CD4-positive, alpha-beta memory T cell (primary cell): ENCODE measurements at places on chromosomes 12 and 14. TPM values are rescaled to one million over a fixed set of nuclear protein-coding genes. Genes with fewer than 3 reads are reported as not detected.

DNA sequence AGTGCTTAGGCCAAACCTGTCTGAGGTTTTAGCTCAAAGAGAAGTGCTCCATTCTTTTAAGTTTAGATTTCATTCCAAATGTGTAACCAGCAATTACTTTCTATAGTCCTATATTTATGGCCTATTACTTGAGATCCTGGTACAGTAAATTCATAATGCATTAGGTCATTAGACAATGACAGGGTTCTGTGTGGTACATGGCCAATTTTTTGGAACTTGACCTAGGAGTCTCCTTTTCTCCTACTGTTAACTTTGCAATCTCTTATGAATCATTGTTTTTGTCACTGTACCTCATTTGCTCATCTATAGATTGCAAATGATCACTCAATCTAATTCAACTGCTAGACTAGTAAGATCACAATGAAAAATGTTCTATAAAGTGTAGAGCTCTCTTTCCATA, 136.7 kb downstream of the PDE3A start:
- no peak overlapping the region for H3K27ac ChIP-seq
- no peaks in the 10 kb centered on the region for H3K36me3 ChIP-seq
- no peaks in the 10 kb centered on the region for H3K27me3 ChIP-seq
- DNase-seq: no peak

- H3K27ac ChIP-seq: no peak overlapping the region
- H3K36me3 ChIP-seq: no peaks in the 10 kb centered on the region
- DNase-seq: no peak
- H3K27me3 ChIP-seq: no peaks in the 10 kb centered on the region
These were observed 174.0 kb upstream of the ARHGAP5 start for GRCh38 chr14:31902945-31903646.

DNA sequence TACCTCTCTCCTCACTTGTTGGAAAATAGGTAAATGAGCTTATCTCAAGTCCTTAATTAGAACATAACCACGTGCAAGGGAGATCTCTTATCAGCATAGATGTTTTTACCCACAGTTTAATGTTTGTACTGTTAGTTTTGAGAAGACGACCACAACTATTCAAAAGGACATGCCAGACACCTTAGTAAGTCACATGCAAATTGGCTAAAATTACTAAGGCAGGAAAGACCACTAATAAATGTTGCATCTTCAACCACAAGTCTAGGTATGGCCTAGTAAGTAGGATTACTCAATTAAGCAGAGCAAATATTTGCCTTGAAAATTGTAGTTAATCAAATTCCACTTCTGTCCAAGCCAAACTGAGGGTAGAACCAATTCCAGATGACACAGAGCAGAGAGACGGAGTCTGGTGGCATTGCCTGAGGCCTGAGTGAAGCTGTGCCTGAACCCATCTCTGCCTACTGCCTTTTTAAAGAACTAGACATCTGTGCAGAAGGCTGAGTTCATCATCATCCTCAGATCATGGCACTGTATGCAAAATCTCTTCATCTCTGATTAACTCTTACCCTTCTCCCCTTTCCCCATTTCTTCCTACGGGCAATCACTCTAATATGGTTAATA, 29.7 kb upstream of the CHST11 start:
- H3K4me3 ChIP-seq: no peak overlapping the region
- H3K36me3 ChIP-seq: no peaks in the 10 kb centered on the region
- no peak for DNase-seq
- H3K27ac ChIP-seq: no peak overlapping the region

- no peaks in the 10 kb centered on the region for H3K36me3 ChIP-seq
- H3K27me3 ChIP-seq: no peaks in the 10 kb centered on the region
- H3K4me1 ChIP-seq: no peaks in the 10 kb centered on the region
These were observed 3.9 kb downstream of the PLD4 start for GRCh38 chr14:104928391-104929133.

ASPG gene
- total RNA-seq: not detected

DNA sequence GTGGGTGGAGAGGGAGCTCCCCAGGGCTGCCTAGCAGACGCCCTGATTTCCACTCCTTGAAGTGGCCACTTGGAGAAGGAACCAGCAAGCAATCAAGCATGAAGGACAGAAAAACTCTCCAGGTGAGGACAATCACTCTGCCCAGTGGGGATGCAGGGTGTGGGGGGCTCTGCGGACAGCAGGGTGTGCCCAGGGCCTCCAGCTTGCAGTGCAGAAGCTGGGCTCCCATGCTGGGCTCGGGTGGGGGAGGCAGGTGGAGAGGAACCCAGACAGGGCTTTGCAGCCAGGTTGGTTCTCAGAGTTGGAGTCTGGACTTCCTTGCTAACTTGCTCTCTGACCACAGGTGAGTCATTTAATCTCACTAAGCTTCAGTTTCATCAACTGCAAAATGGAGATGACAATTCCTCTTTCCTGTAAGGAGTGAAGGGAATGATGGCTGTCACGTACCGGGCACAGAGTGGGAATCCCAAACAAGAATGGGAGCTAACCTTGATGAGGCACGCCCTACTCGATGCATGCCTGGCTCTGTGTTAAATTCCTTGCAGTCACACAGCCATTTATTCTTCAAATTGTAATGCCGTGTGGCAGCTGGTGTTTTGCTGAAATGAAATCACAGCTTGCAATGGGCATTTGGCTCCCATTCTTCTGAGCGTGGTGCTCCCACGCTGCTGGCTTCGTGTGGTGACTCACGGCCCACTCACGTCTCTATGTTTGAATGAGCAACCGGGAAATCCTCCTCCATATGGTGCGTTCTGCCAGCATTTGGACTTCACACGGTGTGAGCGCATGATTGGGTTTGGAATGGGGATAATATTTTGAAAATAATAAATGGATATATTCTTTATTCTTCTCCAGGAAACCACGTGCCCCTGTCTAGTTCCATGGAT, 75.2 kb downstream of the PRIMA1 start:
- H3K4me3 ChIP-seq: no peak overlapping the region
- DNase-seq: no peak
- H3K27ac ChIP-seq: no peak overlapping the region
- H3K36me3 ChIP-seq: no peaks in the 10 kb centered on the region

DNA sequence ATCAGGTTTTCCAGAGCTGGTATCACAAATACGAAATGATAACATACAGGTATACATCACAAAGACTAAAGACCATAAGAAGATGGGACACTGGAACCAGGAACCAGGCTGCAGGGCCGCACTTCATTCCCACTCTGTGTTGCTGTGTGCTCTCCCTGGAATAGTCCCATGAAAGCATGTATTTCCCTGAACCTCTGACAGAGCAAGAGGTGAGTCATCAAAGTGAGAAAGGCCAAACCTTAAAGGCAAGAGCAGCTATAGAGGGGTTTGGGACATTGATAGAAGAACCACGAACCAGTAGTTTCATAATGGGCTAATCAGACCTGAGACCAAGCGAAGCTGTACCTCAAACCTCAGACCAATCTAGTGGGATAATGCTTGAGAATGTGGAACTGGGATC, 283.0 kb upstream of the PRKD1 start:
- H3K27me3 ChIP-seq: no peaks in the 10 kb centered on the region
- no peak overlapping the region for H3K4me3 ChIP-seq
- H3K4me1 ChIP-seq: no peaks in the 10 kb centered on the region
- H3K36me3 ChIP-seq: no peaks in the 10 kb centered on the region
- no peak for DNase-seq
- H3K27ac ChIP-seq: no peak overlapping the region

GRCh38 chr12:27331291-27331926, 1.2 kb upstream of the BMAL2 start:
- H3K4me3 ChIP-seq: no peak overlapping the region
- H3K36me3 ChIP-seq: no peaks in the 10 kb centered on the region
- H3K4me1 ChIP-seq: peaks cover 17% of the 10 kb centered on the region
- H3K27me3 ChIP-seq: peaks cover 14% of the 10 kb centered on the region

GRCh38 chr12:107844312-107844921, 69.9 kb downstream of the ASCL4 start:
- H3K36me3 ChIP-seq: no peaks in the 10 kb centered on the region
- H3K27me3 ChIP-seq: no peaks in the 10 kb centered on the region
- no peaks in the 10 kb centered on the region for H3K4me1 ChIP-seq
- H3K27ac ChIP-seq: no peak overlapping the region
- no peak for DNase-seq

DPPA3 gene
- not detected for total RNA-seq

DNA sequence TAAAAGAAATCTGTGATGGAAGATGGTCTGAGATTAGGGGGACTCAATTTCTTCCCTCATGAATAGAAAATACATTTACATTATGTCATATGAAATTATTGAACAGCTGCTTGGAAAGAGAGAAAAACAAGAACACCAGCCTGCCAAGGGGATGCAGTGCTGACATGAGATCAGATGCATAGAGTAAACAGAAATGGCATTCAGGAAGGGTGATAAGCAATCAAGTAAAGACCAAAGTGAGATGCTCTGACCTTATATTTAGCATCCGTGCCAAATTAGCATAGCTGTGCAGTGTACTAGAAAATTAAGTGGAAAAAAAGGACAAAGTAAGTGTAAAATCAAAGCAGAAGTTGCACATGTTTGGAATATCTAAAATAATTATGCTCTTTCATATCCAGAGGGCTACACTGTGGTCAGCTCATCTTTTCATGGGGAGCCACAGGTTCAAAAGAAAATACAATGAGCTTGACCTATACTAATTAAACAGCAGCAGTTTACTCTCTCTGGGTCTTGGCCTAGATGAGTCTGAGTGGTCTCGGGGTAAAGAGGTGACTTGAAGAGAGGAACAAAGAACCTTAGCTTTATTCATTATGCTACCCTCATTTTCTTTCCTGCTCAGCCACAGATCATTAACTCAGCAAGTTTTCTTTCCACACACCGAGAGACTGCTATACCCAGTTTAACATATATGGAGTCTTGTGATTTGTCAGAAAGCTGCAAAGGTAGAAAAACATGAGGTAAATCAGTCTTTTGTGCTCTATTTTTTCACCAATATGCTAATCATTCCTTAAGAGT, 359.4 kb upstream of the FOXG1 start:
- H3K36me3 ChIP-seq: no peaks in the 10 kb centered on the region
- no peak overlapping the region for H3K27ac ChIP-seq
- DNase-seq: no peak
- no peak overlapping the region for H3K4me3 ChIP-seq
- no peaks in the 10 kb centered on the region for H3K4me1 ChIP-seq
- no peaks in the 10 kb centered on the region for H3K27me3 ChIP-seq

DNA sequence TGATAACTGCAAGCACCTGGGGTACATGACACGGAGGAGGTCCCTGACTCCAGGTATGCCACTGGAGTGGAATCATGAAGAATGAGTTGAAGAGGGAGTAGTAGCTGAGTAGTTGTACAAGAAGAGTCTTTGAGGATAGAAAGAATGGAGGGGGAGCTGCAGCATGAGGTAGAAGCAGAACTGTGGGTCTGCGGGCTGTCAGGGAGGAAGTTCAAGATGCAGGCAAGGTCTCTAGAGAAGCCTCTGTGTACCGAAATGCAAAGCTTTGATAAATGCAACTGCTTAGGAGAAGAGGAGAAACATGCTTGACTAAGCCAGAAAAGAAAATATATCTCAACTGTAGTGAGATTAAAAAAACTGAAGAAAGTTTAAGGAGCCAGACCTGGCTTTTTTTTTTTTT, 91.5 kb downstream of the CPNE8 start:
- no peak for DNase-seq
- H3K4me3 ChIP-seq: no peak overlapping the region
- no peak overlapping the region for H3K27ac ChIP-seq
- H3K36me3 ChIP-seq: no peaks in the 10 kb centered on the region
- H3K4me1 ChIP-seq: no peaks in the 10 kb centered on the region
- H3K27me3 ChIP-seq: no peaks in the 10 kb centered on the region

GRCh38 chr12:75859868-75860267, 171.7 kb downstream of the PHLDA1 start:
- no peak overlapping the region for H3K4me3 ChIP-seq
- no peaks in the 10 kb centered on the region for H3K27me3 ChIP-seq
- no peaks in the 10 kb centered on the region for H3K4me1 ChIP-seq

KRT82 gene
- total RNA-seq: not detected

PLEKHG7 gene
- not detected for total RNA-seq

EML1 gene
- 0.23 TPM for total RNA-seq

DNA sequence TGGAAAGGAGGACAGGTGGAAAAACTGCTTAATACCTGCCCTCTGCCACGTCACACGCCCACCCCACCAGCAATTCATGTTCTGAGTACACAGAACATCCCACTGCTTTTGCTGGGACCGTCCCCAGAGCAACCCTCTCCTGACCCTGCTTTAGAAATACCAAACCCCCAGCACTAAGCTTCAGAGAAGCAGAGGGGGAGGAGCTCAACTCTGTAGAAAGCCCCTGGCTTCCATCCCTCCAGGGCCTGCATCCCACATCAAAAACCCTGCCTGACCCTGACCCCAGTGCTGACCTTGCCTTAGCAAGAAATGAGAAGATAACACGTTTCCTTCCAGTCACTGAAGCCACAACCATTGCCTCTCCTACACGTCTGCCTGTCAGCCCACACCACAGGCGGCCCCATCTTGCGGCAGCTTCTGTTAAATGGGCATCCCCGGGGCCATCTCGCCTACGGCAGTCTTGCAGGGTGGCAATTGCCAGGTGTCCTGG, 19.7 kb downstream of the VDR start:
- H3K4me1 ChIP-seq: peaks cover 55% of the 10 kb centered on the region
- H3K27me3 ChIP-seq: no peaks in the 10 kb centered on the region
- DNase-seq: peak; percentile 67
- no peak overlapping the region for H3K27ac ChIP-seq
